Amygdala (tissue), 56 donors: ENCODE measurements at places on chromosomes 1 and 21.

GRCh38 chr1:38055398-38055797, 8.8 kb upstream of the POU3F1 start:
- no peak for DNase-seq

GRCh38 chr1:27307874-27308598, 13.9 kb upstream of the TMEM222 start:
- DNase-seq: no peak

- DNase-seq: no peak
Measured at GRCh38 chr1:68725001-68725752, 228.3 kb upstream of the DEPDC1 start.

DNA sequence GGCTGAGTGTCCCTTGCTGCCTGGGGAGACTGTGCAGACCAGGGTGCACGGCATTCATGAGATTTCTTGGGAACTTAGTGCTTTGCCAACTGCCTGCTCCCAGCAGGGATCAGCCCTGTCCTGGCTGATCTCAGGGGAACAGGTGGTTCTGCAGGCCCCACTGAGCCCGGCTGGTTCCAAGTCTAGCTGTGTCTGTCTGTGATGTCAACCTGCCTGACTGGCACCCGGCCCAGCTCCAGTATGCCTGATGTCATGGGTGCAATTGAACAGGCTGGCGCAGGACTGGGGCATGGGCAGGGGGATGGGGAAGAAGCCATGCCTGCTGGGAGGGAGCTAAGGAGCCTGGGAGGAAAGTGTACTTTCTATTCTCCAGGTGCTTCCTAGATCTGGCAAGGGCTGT, 227.1 kb downstream of the GRIK3 start:
- DNase-seq: no peak

- no peak for DNase-seq
Measured at GRCh38 chr21:28272272-28272992, 720.2 kb downstream of the LTN1 start.

DNA sequence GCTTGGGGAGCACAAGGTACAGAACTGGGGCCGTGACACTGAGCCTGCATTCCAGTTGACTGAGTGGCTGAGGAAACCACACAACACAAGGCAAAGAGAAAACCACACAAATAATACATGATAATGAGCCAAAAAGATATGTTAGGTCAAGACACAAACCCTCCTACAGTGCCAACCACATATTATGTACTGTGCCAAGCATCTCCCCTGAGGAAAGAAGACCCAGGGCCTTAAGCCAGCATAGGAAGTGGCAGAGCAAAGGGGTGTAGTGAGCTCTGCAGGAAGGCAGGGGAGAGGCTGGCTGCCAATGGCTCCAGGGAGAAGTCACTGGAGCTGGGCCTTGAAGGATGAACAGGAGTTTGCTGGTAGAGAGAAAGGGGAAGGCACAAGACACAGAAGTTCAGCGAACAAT, 28.2 kb downstream of the CTNNBIP1 start:
- DNase-seq: no peak

DNA sequence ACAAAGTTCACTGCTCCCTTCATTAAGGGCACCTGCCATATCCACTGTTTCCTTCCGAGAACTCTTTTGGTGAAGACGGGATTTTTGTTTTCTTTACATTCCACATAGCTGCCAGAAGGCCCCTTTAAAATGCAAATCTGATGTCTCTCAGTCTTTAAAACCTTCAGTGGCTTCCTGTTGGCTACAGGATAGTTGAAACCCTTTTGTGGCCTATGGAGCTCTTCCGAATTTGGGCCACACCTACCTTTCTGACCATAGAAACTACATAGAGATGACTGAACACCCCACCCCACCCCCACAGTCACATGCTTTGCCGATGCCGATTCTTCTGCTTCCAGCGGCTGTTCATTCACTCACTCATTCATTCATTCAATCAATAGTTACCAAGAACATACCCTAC, 502.6 kb downstream of the KIF26B start:
- DNase-seq: no peak

GRCh38 chr1:165352442-165353293, 3.8 kb downstream of the LMX1A start:
- no peak for DNase-seq

DNA sequence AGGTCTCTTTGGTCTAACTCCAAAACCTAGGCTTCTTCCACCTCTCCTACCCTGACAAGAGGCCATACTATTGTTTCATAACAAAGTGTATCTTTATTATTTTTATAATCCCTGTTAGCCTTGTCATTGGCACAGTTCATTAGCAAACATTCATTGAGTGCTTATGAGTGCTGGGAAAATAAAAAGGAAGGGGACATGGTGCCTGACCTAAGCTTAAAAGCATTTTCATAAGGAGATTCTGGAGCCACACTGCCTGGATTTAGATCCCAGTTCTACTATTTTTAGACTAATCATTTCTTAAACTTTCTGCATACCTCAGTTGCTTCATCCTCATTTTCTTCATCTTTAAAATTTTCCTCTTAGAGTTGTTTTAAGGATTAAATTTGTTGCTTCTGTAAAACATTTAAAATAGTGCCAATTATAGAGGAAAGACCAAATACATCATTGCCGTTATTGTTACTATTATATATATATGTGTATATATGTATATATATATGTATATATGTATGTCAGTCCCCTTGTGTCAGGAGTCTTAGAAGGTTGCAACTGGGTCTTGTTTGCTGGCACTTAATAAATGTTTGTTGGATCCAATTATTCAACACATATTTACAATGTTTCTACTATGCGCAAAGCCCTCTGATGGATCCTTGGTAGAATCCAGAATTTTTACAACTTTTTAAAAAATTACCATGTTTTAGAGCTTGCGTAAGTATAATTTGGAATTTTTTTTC, 250.9 kb upstream of the SGIP1 start:
- DNase-seq: no peak

DNA sequence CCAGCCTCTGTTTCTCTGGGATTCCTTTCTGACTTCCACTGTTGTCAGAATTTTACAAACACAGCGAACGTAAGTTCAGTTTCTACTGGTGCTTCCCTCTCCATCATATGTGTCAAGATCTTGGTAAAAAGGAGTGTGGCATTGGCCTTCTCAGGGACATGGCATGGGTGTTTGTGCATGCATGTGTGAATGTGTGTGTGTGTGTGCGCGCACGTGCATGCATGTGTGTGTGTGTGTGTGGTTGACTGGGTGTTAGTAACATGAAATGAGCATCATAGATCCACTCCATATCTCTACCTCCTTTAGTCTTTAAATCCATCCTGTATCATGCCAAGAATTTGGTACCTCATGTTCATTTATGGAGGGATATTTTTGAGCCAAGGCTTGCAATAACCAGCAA, 411.3 kb downstream of the NPHP4 start:
- DNase-seq: no peak

DNA sequence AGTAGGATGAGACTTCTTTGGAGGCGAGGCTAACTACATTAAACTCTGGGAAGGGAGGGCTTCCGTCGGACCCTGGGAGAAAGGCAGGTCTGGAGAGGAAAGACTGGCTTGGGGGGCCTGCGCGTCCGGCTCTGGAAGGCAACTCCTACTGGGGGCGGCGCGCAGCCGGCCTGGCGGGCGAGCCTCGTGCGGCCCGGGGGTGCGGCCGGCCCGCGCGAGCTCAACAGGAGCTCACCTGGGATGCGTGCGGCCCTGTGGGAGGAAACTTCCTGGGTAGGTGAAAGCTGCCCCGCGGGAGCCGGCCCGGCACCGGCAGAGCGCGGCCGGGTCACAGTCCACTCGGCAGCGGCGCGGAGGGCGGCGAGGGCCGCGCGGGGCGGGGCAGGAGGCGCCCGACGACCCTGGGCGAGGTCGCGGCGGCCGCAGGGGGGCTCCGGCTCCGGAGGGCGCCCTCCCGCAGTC, 449 bp downstream of the EPS15 start:
- peak; percentile 54 for DNase-seq

GRCh38 chr1:44213222-44214112, at the start of gene DMAP1:
Gene DMAP1 (plus strand): TSS chr1:44213471. CDS start chr1:44213754, 283 bp downstream.
- peak; percentile 78 for DNase-seq

GRCh38 chr21:34962586-34963222, 86.4 kb downstream of the RUNX1 start:
- DNase-seq: no peak

GRCh38 chr1:237556911-237557310, 333.8 kb downstream of the ZP4 start:
- DNase-seq: no peak

GRCh38 chr1:21298981-21299391, 8.7 kb upstream of the ECE1 start:
- DNase-seq: no peak

- DNase-seq: no peak
Measured at GRCh38 chr1:223347583-223347982, 16.4 kb downstream of the SUSD4 start.

GRCh38 chr1:5756434-5757186, 235.6 kb downstream of the NPHP4 start:
- no peak for DNase-seq

- no peak for DNase-seq
Measured at GRCh38 chr1:96130432-96130831, 591.2 kb upstream of the PTBP2 start.

DNA sequence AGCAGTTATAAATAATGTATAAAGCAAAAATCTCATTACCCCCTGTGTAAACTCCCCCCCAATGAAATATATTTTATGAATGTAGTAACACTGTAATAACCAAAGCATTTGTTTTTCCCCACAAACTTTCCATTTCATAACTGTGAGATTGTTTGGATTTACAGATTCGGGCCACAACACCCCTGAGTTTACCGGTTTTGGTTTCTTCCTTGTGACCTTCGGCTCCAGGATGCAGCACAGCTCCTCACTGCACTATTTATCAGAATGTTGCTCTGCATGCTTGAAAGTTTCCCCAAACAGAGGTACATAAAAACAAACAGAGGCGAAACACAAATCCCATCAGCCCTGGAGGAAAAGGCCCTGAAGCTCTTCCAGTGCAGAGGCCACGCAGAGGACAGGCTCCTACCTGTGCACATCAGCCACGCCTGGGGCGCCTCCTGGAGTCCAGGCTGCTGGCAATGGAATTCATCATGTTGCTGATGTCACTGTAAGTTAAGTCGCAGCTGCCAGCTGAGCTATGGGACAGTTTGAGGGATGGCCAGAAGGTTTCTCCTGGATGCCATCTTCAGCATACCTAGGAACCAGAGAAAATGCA, 122.0 kb downstream of the LMO4 start:
- DNase-seq: no peak

DNA sequence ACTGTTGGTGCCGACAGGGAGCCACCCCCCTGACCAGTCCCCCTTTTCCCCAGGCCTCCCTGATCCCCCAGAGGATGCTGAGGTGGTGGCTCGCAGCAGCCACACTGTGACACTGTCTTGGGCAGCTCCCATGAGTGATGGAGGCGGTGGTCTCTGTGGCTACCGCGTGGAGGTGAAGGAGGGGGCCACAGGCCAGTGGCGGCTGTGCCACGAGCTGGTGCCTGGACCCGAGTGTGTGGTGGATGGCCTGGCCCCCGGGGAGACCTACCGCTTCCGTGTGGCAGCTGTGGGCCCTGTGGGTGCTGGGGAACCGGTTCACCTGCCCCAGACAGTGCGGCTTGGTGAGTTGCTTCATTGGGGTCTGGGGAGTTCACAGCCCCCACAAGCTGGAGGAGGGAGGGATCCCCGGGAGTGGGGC, 89.2 kb downstream of the TRIM11 start:
- no peak for DNase-seq

DNA sequence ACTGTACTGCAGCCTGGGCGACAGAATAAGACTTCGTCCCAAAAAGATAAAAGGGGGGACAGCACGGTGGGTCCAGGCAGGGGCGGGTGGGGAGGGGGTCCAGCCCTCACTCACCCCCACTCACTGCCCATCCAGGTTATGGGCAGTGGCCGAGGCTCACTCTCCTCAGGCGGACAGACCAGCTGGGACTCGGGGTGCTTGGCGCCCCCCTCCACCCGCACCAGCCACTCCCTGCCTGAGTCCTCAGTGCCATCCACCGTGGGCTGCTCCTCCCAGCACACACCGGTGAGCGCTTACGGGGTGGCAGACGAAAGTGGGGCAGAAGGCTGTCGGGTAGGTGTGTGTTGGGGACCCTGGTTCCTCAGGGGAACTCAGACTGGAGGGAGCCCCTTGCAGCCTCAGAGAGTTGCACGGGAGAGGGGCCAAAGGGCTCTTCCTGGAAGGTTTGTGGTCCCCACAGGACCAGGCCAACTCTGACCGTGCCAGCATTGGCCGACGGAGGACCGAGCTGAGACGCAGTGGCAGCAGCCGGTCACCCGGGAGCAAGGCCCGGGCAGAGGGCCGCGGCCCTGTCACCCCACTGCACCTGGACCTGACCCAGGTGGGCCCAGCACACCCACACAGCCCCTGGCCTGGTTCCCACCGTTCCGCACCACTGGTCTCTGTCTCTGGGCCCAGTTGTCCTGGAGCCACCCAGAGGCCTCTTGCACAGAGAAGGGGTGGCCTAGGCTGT, 6.6 kb downstream of the PLEKHN1 start:
- DNase-seq: no peak

GRCh38 chr1:165284454-165284853, 72.1 kb downstream of the LMX1A start:
- no peak for DNase-seq

DNA sequence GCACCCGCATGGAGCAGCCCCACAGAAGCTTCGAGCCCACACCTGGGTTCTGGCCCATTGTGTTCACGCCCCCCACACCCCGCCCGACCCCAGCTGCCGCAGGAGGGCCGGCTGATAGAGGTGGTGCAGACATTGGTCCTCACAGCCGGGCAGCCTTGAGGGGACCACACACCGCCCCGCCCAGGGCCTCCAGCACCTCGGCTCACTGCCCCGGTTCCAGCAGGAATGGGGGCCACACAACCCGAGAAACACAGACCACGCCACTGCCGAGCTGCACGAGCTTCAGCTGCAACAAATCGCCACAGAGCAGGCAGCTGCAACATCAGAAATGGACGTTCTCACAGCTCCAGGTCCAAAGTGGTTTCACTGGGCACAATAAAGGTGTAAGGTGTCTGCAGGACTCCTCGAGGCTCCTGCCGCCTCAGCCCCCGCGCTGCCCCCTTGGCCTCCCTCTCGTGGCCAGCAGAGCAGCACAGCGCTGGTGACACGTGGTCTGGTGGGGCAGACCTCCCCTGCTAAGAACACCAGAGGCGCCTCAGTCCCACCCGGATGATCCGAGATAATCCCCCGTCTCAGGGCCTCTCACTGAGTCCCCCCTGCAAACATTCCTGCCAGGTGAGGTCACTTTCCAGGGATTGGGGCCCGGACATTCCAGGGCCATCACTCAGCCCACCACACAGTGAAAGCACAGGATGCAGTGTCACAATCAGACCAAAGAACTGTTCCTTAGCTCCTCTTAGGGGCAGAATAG, 62.3 kb upstream of the ADARB1 start:
- no peak for DNase-seq

DNA sequence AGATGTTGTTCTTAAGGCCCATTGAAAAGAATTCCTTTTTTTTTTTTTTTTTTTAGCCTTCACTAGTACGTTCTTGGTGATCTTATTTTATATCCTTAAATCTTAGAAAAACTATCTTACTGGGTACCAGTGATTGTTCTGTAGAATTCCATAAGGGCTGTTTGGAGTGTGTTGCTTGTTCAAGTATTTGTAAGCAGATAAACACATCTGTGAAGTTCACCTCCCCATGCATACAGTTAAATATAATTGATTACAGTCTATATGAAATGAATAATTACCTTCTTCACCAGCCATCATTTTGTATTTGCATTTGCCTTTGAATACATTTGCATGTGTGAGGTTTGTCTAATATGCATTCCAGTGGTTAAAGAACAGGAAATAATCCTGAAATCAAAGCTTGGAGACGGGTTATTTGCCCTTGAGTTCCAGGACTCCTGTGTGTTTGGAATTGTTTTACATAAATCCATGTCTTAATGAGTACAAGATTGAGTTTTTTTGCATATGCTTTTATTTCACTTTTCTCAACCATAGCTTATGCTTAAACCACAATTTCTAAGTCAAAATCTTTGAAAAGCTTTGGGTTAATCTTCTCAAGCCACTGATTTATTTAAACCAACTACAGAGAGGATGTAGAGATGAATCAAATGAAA, 73.1 kb downstream of the VPS13D start:
- no peak for DNase-seq
